NCI-H1105 (cell line): ENCODE measurements at places on chromosomes 11 and 22.

DNA sequence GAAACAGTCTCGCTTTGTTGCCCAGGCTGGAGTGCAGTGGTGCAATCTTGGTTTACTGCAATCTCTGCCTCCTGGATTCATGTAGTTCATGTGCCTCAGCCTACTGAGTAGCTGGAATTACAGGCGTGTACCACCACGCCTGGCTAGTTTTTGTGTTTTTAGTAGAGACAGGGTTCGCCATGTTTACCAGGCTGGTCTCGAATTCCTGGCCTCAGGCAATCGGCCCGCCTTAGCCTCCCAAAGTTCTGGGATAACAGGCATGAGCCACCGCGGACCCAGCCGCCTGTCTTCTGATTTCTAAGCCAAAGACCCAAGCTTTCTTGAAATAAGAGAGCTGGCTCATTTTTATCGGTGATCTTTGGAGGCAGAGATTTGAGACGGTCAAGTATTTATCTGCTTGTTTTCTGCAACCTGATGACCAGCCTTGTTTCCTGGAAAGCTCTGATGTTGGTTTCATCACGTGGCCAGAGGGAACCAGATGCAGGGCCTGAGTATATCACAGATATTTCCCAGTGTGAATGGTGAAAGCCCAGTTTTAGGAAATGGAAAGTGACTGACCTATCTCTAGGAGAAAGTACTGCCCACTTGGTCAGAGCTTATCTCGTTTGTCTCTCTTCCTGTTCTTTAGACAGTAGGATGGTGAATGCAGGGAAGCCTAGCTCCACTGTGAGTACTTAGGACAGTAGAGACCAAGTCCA is 5.7 kb upstream of the SIDT2 start:
- DNase-seq = no peak

GRCh38 chr11:75103380-75104026 is 6.8 kb upstream of the OR2AT4 start:
- no peak for DNase-seq

GRCh38 chr22:37219533-37219932 is 7.3 kb upstream of the SSTR3 start:
- no peak for DNase-seq

DNA sequence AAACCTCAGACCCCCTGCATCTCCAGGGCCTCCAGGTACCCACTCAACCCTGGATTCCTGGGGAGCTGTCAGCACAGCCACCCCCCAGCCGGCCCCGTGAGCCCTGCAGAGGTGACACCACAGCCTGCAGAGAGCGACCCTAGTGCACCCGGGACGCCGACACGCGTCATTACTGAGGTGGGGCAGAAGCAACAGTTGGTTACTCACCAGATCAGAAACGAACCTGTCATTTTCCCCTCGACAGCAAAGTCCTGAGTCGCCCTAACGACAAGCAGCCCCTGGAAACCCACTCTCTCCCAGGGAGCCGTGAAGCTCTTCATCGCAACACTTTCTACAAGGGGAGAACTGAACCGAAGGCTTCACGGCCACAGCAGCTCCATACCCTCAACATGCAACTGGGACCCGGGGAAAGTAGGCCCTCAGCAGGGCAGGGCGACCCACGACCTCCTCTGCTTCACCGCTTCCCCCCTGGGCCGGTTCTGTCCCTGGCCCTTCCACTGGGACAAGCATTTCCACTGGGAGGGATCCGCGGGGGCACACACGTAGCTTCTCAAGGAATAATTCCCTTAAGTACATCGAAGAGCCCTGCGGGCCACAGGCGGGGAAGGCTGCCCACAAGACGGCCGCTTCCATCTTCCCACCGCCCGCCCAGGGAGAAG is 1.6 kb downstream of the BRD1 start:
- no peak for DNase-seq

- DNase-seq = no peak
Measured at GRCh38 chr22:22865311-22866072, 22.1 kb upstream of the IGLL5 start.

DNA sequence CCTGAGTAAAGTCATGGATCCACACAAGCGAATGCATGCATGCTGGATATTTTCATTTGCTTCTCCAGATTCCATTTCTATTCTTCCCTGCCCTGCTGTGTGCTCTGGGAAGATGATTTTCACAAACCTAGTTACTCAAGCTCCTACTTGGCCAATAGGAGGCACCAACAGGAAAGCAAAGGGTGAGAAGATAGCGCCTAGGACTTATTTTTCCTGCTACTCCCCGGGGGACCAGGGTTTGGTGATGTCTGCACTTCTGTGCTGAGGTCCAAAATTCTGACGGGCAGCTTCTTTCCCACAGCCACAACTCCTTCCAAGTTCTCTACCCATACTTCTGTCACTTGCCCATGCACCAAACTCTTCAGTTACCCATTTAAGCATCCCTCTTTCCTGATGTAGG is 509.3 kb upstream of the TENM4 start:
- DNase-seq = no peak

DNA sequence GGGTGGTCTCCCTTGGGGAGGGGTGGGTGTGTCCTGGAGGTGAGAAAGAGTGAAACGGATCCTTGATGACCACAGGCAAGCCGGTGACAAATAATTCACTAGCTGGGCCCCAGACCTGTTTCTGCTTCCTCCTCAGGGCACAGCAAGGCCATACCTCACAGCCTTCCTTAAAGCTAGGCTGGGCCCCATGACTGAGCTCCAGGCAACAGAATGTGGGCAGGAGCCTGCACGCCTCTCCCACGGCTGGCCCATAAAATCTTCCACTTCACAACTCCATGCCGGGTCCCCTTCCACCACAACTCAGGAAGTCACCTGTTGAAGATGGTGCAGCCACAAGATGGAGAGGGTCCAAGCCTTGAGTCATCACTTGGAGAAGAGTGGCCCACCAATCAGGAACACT is 23.9 kb downstream of the SLC22A12 start:
- no peak for DNase-seq

GRCh38 chr11:123255909-123256308 is 60.9 kb upstream of the CLMP start:
- no peak for DNase-seq

- DNase-seq = no peak
Measured at GRCh38 chr11:67647471-67647870, 3.1 kb downstream of the ACY3 start.

- DNase-seq = no peak
Measured at GRCh38 chr11:110133160-110133559, 40.0 kb downstream of the ZC3H12C start.

DNA sequence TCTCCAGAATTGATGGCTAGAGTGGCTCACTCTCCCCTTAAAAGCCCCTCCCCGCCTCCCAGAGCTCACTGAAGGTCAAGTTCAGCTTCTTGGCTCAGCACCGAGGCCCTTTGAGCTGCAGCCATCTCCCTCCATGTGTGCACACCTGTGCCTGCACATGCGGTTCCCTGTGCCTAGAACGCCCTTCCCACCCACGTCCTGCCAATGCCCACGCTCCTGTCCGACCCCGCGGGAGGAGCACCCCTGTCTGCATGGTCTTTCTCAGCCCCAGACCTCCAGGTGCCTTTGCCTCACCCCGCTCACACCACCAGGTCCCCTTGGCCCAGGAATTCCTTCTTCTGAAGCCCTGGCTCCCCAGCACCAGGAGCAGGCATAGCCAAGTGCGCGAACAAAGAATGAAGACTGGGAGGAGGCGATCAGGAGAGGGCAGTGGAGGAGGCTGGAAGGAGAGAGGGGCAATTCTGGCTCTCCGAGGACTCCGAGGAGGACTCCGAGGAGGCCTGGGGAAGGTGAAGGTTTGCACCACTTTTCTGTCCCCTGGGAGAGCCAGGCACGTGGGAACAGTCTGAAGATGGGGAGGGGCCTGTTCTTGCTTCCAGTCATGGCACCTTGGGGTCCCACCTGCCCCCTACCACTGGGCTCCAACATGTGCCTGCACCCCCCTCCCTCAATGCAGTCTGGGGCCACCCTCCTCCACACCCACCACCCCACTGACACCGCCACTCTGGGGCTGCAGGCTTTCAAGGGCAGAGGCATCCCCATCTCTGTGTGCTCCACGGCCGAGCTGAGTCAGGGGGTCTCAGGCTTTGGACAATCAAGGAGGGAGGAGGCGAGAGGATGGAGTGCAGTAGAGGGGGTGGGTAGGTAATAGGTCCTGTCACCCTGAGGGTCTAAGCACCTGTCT is 17.7 kb downstream of the IGF2 start:
- no peak for DNase-seq

DNA sequence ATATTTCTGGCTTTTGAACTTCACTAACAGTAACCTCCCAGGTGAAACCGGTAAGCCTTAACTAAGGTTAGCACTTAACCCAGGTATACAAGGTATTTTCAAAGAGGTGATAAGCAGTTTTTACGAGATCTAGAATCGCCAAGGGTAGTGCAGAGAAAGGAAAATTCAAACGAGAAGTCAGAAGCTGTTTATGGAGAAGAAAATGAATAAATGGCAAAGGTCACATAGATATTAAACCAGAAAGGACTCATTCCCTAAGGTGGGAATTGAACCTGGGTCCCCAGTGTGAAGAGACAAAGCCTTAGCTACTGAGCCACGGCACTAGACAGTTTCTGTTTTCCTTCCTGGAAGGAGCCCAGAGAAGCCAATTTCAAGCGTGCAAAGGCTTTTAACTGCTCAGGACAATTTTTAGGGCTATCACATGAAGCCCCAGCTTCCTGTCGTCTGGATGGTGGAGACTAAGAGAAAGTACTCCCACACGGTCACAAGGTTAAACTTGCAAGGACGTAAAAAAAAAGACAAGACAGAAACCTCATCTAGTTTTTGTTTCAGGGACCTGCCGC is 5.7 kb upstream of the C1QTNF6 start:
- DNase-seq = no peak

DNA sequence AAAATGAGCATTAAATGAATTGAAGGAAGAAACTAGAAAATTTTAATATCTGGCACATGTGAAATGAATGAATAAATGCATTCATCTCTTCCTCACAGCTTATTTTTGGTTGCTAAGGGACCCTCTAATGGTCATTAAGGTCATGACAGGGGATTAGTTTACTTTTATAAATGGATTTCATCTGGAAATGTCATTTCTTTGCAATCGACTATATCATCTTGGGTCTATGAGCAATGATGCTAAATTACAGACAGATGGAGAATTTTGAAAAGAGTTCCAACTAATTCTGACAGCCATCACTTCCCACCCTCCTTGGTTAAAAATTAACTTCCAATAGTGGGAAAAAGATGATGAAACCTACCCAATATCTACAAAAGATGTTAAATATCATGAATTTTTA is 98.0 kb downstream of the KIF18A start:
- no peak for DNase-seq

DNA sequence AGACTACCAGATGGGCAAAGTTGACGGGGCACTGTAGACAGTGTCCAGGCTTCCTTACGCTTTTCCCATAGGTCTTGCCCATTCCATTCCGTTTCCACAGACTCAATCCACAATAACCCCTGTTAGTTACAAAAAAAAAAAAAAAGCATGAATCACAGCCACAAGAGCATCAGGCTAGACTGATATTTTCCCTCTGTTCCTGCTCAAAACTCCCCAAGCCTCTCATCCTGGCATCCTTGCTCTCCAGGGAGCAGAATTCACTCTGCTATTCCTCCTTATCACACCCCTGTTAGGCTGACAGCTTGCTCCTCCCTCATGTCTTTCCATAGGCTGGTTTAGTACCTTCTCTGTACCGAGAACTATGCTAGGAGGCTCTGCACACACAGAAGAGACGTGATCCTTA is 42.2 kb downstream of the TMEM123 start:
- no peak for DNase-seq

GRCh38 chr11:118643142-118643994 is 36.0 kb downstream of the PHLDB1 start:
- no peak for DNase-seq

DNA sequence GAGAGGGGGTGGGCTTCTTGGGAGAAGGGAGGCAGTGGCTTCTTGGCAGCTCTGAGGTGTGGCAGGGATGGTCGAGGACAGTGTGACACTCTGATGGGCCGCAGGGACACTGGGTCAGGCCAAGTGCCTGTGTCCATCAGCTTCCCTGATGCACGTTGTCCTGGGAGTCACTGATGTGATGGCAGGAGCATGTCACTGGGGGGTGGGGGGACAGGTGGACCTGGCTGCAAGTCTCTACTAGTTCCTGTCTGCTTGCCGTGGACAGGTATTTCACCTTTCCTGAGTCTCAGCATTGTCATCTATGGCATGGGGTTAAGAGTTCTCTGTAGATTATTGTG is 592.9 kb downstream of the TBC1D22A start:
- DNase-seq = no peak

DNA sequence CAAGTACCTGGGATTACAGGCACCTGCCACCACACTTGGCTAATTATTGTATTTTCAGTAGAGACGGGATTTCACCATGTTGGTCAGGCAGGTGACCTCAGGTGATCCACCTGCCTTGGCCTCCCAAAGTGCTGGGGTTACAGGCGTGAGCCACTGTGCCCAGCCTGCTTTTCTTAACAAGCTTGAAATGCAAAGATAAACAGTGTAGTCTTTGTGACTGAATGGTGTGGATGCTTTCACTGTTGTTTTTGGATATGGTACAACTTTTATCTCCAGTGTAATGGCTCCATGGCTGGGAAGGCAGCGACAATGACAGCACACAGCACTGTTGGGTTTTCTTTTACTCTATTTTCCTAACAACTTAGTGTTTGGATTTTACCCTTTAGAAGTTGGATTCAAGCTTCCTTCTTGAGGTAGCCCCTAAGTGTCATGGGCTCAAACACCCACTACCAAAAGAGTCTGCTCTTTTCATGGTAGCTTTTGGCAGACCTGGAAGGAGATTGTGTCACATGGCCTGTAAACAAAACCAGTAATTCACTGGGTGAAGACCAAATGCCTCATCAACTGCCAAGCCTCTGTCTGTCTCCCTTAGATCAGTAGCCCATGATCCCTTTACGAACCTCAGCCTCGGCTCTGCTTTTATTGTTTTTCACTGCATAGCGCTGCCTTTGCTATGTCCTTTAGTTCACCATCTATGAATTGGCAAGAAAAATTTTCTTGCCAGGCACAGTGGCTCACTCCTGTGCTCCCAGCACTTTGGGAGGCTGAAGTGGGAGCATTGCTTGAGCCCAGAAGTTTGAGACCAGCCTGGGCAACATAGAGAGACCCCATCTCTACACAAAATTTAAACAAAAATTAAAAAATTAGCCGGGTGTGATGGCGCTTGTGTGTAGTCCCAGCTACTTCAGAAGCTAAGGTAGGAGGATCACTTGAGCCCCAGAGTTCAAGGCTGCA is 6.4 kb downstream of the VPS51 start:
- DNase-seq = no peak

- DNase-seq = no peak
Measured at GRCh38 chr11:23314162-23314561, 453.9 kb upstream of the CCDC179 start.

GRCh38 chr22:17266251-17266971 is 47.2 kb upstream of the ADA2 start:
- peak; percentile 77 for DNase-seq

DNA sequence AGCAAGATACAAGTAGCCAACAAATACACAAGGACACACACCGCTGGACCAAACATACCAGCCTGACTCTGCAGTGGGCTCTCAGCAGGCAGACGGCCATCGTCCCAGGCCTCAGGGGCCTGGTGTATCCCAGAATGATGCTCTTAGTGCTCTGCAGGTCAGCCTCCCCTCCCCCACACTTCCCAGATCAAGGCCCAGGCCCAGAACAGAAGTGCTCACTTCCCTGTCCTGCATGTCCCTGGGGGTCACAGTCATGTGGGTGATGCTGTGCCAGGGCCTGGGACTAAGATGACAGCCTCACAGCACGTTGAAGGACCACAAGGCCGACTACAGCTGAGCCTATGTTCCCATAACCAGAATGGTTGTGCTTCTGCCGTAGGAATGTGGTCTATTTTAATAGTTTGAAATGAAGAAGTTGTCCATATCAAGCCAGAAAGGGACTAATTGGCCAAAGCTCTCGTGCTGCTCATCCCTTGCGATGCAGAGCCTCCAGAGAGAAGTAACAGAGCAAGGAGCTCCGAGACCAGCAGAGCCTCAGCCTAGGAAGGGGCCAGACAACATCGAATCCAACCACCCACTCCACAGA is 48.6 kb downstream of the GAB4 start:
- no peak for DNase-seq
